ENCODE measurements at places on chromosomes 6 and 20.
A peak's percentile ranks its signal among the peaks of the same experiment; 100 is the strongest.

DNA sequence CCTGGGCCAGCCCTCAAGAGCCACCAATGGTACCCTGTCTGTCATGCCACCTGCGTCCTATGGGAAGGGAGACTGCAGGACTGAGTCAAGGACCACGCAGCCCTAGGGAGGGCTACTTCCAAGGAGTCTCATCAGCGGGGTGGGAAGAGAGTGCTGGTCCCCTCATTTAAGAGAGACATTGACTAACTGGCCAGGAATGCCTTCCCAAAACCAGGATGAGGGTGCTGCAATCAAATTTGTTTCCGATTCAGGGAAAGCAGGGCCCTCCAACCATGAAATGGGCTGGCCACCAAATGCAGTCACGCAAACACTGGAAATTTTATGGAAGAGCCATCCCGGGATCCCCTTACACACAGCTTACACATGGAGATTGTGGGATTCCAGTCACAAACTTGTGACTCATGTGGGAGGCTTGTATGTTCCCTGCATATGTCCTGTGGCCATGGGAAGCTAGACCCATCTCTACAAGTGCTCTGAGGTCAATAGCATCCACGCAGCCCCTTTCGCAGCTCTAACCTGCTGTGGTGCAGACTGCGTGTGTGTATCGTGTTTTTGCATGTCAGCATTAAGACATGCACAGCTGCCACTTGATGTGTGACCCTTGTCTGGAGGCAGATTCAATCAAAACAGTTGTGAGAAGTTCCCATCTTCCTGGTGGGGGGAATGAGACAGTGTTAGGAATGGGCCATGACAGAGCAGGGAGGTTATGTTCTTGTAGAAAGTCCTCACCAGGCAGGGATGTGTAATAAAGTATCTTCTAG, 53.0 kb upstream of the CST7 start:
- no peak for DNase-seq

DNA sequence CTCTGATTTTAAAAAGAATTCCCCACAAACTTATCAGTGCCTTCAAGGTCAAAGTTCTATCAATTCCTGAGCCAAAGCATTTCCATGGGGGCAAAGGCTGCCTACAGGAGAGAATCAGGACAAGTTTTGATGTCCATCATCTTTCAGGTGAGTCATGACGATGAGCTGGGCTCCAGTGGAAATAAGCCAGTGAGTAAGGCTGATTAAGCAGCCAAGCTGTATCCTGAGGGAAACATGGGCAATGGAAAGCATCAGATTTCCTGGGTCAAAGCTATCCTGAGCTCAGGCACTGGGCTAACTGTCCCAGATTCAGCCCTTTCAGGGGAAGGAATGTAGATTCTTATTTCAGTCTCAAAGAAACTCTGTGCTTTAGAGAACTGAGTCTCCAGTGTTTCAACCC, 377.4 kb downstream of the CD109 start:
- DNase-seq, result no peak

DNA sequence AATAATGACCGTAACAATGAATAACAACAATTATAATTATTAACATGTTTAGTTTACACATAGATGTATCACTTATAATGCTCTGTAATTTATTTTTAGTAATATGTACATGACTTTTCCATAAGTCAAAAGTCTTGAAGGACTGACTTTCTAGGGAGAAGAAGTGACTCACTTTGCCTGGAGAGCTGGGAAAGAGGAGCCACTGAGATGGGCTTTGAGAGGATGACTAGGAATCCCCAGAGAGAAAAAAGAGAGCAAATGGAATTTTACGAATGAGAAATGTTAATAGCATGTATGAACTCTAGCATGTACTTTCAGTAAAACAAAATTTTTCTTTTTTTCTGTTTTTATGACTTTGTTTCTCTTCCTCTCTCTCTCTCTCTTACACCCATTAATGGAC, 67.8 kb upstream of the RALY start:
- no peak for DNase-seq

- DNase-seq, result no peak
Observed at GRCh38 chr6:1406306-1407072, 17.1 kb downstream of the FOXF2 start.

DNA sequence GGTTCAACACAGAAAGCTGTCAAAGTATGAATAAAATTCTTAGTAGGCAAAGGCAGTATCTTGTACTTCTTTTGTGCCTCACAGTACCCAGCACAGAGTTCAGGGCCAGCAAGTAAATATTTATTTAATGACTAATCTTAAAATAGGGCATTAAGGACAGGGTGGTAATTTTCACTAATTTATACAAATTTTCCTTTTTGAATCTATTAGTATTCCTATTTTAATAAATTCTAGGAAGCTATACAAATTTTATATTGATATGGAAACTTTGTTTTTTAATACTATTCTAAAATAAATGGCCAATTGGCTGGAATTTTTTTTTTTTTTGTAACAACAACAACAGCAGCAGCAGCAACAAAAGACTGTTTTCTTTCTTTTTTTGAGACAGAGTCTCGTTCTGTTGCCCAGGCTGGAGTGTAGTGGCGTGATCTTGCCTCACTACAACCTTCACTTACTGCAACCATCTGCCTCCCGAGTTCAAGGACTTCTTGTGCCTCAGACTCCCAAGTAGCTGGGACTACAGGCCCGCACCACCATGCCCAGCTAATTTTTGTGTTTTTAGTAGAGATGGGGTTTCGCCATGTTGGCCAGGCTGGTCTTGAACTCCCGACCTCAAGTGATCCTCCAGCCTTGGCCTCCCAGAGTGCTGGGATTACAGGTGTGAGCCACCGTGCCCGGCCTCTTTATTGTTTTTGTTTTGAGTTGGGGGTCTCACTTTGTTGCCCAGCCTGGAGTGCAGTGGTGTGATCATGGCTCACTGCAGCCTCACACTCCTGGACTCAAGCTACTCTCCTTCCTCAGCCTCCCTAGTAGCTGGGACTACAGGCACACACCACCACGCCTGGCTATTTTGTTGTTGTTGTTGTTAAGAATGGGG, 85.2 kb downstream of the FKBP5 start:
- DNase-seq, result no peak

- no peak for DNase-seq
Observed at GRCh38 chr6:81901551-81901966, 149.1 kb upstream of the TENT5A start.

DNA sequence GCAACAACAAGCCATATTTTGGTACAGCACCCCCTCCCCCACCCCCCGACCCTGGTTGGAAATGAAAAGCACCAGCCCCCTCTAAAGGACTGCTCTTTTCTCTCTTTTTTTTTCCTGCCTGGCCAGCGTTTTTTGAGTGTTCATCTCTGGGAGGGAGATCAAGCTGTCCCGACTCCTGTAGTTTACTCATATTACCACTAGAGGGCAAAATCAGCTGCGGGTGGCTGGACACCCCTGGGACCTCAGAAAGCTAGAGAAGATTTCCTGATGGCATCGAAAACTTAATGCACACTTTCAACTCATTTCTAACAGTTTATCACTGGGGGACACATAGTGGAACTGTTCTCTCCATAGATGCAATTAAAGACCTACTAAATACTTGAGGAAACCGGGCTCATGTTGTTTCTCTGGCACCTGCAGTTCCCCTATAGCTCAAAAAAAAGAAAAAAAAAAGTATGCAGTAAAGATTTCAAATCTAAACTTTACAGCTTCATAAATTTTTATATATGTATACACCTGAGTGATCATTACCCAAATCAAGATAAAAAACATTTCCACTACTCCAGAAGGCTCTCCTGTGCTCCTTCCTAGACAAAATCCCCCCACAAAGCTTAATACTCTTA, 24.4 kb downstream of the CNBD2 start:
- peak; percentile 22 for DNase-seq

DNA sequence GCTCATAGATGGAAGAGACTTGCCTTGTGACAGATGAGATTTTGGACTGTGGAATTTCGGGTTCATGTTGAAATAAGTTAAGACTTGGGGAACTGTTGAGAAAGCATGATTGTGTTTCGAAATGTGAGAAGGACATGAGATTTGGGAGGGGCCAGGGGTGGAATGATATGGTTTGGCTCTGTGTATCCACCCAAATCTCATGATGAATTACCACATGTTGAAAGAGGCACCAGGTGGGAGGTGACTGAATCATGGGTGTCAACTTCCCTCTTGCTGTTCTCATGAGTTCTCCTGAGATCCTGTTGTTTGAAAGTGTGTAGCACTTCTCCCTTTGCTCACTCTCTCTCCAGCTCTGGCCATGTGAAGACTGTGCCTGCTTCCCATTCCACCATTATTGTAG, 17.9 kb downstream of the AHI1 start:
- DNase-seq, result no peak

- no peak for DNase-seq
Observed at GRCh38 chr20:112396-112795, 24.9 kb downstream of the DEFB125 start.

DNA sequence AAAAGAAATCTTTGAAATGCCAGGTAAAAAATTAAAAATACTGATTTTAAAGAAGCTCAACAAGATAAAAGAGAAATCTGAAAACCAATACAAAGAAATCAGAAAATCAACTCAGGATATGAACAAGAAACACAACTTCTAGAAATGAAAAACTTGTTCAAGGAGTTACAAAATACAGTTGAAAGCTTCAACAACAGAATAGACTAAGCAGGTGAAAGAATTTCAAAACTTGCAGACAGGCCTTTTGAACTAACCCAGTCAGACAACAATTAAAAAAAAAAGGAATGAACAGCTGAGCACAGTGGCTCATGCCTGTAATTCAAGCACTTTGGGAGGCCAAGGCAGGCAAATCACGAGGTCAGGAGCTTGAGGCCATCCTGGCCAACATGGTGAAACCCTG, 57.8 kb downstream of the PDSS2 start:
- DNase-seq, result no peak

DNA sequence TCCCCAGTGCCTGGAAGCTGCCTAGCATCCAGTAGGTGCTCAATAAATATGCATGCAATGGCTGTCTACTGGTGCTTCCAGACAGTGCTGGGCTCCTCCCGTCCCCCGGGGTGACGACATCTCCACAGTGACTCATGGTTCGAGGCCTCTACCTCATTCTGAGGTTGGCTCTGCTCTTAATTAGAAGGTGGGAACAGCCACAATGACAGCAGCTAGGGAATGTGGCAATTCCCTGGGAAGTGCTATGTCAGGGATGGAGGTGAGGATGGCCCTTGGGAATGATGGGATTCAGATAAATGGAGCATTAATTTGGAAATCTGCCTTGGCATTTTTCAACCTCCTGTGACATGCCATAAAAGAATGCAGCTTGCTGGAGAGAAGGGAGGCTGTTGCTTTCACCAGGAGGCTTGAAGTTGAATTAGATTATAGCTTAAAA, 43.5 kb upstream of the NFATC2 start:
- DNase-seq, result no peak

GRCh38 chr6:4665489-4666417, 110.5 kb upstream of the CDYL start:
- DNase-seq, result no peak

GRCh38 chr6:137927777-137928218, 60.7 kb downstream of the TNFAIP3 start:
- DNase-seq, result no peak

GRCh38 chr20:417801-418342, 9.8 kb downstream of the RBCK1 start:
- DNase-seq, result no peak

DNA sequence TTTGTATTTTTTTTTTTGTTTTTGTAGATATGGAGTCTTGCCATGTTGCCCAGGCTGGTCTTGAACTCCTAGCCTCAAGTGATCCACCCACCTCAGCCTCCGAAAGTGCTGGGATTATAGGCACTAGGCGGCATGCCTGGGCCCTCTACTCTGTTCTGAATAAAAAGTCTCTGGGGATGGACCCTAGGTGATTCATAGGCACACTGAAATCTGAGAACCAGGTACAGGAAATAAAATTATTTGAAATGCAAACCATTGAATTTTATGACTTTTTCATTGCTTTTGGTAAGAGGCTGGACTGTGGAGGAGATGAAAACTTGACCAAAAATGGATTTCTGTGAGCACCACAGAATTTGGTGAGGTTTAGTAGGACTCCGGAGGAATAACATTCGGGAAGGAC, 117.5 kb downstream of the PRIM2 start:
- DNase-seq, result no peak

GRCh38 chr6:109461733-109462526, 6.4 kb upstream of the MICAL1 start:
- no peak for DNase-seq

DNA sequence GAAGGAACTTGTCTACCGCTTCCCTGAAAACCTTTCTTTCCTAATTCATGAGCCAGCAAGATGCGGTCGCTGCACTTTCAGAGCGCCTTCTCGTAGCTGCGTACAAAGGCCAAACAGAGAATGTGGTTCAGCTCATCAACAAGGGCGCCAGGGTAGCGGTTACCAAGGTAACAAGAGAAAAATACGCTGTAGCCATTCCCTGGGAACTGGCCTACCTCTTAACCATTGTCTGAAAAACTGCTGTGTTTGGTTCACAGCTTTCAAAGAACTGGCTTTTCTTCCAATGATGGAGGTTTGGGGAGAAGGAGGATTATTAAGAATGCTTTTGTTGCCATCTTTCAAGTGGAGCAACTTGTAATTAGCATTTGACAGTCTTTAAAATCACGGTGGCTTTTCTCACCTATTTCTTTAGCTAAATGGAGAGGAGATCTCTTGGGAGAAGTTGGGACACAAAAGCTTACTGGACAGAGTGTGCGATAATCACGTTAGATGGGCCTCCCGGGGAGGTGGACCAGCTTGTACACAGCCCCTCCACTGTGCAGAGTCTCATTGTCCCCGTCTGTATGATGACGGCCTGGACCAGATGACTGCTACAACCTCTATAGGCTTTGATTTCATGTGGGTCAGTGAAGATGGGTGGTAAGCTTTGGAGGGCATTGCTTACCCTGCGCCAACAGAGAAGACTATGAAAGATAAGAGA, 71.5 kb downstream of the LYRM2 start:
- DNase-seq, result no peak

- DNase-seq, result no peak
Observed at GRCh38 chr6:513961-514360, 122.4 kb downstream of the IRF4 start.

DNA sequence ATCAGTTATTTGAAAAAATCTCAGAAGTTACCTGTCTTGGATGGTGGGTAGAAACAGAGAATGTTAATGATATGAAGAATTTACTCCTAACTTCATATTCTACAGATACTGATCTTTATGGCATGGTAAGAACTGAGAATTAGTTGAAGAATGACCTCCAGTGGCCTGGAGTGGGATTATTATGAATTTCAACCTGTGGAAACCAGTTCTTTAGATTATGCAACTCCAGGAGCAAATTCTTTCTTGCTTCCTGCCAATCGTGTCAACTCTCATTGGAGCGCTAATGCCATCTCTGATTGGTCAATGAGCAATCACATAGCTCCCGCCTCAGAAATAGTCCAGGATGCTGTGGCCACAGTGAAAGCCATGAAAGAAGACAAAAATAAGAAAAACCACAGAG, 40.6 kb downstream of the LYRM2 start:
- DNase-seq, result no peak

DNA sequence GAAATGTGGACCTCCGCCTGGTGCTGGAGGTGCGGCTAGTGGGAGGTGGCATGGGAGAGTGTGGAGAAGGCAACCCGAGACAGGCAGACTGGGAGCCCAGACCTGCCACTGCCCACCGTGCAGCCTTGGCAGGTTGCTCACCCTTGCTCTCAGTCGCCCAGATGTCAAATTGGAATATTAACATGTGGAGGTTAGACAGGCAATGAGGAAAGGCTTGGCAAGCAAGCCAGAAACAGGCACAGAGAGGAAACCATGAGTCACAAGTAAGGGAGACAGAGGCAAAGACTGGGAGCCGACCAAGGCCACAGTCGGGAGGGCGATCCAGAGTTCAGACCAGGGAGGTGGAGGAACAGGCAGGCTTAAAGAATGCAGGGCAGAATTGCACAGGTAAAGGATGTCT, 178.2 kb downstream of the FOXC1 start:
- no peak for DNase-seq

Data from SK-N-MC (cell line).